NCI-H2029 treated with DMSO at 0.1 percent for 48 hours (cell line): ENCODE measurements at places on chromosomes 6 and 20.

- DNase-seq = no peak
Observed at GRCh38 chr6:35465646-35466045, 2.6 kb upstream of the RPL10A start.

DNA sequence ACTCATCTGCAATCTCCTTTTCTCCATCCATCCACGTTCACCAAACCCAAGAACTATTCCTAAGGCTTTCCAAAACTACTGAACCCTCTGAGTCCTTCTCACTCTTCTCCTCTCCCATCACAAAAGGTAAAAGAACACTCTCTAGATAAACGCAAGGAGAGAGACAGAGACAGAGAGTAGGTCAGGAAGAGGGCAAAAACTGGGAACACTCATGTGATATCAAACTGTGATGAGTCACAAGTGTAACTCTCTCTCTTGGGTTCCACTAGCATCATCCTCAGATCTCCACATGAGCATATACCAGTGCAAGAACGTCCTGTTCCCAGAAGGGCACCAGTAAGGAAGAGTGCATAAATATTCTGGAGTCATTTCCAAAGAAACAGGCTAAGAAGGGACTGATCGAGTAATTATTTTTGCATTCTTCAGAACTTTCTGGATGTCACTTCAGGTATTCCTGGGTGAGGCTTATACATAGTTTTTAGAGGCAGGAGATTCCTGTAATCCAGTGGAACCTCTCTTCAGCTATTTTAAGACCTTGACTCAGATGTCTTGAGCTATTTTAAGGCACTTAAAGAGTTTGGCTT is 47.3 kb upstream of the STXBP5 start:
- no peak for DNase-seq

DNA sequence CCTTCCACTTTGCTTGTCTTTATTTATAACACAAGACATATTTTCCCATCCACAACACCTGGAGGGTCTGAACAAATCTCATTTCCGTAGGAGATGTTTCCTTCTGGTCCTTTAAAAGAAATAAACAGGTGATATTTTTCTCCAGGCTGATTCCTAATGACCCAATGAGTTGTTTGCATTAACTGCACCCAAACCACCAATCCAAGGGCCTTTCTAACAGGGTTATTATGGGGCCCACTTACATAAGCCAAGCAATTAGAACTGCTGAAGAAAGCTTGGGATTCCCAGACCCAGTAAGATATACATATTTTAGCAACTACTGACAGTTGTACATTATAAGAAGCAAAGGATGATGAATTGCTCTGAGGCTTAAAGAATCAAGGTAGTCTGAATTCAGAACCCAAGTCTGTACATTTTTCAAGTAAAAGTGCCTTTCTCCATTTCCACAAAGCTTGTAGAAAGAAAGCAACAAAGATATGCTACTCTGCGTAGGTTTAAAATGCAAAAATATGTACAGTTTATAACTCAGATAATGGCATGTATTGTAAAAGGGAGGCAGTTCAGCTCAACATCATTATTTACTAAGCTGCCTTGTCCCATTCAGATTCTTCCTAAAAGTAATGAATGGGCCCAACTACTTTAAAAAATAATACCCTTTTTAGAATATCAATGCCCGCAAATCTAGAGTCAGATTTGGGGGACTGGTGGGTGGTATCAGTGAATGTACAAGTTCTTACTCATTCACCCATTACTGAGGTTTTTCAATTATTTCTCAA is 120.0 kb downstream of the DST start:
- no peak for DNase-seq

DNA sequence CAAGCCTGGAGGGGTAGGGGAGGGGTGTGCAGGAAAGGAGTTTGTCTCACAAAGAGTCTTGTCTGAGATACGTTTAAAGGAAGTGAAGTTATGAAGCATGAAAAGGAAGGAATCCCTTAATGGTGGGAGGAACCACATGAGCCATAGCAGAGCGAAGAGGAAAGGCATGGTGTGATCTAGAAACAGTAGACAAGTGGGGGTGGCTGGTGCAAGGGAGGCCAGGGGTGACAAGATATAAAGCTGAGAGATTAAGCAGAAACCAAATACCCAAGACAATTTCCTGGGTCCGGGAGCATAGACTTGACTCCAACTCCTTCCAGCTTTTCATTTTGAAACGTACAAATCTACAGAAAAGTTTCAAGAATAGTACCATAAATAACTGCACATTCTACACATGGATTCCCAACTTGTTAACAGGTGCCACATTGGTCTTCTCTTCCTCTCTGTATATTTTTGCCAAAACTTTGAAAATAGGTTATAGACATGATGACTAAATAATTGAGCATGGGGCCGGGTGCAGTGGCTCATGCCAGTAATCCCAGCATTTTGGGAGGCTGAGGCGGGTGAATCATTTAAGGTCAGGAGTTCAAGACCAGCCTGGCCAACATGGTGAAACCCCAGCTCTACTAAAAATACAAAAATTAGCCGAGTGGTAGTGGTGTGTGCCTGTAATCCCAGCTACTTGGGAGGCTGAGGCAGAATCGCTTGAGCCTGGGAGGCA is 211.6 kb downstream of the SLC24A3 start:
- no peak for DNase-seq

GRCh38 chr6:156046841-156047449 is 591.3 kb upstream of the NOX3 start:
- DNase-seq = no peak

GRCh38 chr6:27616328-27617045 is 143.6 kb upstream of the ZNF184 start:
- DNase-seq = no peak

DNA sequence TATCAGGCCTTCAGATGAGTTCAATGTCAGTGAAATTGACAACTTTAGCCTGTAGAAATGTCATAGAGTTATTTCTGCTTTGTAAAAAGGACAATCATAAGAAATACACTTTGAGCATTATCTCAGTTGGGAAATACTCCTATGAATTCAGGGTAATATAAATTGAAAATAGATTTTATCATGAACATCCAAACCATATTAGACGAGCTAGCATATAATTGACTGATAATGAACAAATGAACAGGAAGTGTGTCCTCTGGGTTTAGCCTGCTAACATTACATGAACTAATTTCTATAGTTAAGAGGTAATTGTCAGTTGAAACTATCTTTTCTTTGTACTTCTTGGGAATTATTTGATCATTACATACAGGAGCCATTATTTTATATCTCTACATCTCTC is 469.0 kb upstream of the RNF217 start:
- no peak for DNase-seq

DNA sequence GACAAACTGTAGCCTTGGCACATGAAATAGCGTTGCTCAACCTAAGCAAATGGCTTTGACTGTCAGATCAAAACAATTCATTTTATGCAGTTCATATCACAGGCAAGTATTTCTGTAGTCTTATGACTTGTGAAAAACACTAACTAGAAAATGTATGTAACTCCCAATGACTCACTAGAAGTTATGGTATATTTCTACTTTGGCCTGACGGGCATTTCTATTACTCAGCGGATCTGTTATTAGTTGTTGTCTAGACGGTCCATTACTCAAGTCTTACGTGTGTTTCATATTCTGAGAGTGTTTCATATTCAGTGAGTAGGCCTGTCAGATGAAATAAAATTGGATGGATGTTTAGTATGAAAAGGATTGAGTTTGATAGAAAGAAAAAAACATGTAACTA is 880.9 kb downstream of the PRIM2 start:
- no peak for DNase-seq

DNA sequence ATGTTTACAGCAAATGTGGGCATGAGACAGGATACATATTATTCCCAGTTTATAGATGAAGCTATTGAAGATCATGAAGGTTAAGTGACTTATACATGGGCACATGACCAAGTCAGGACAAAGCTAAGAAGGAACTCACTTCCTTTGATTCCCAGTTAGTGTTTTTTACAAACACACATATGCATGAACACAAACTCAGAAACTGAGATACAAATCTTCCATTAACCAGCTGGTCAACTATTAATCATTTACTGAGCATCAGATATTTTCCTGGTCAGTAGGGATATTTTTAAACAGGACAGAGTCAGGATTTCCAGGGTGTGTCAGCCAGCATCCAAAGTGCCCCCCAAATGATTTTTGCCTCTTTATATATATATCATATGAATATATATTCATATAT is 222.2 kb downstream of the OGFRL1 start:
- no peak for DNase-seq

GRCh38 chr6:105318660-105319059 is 84.2 kb downstream of the PREP start:
- no peak for DNase-seq

DNA sequence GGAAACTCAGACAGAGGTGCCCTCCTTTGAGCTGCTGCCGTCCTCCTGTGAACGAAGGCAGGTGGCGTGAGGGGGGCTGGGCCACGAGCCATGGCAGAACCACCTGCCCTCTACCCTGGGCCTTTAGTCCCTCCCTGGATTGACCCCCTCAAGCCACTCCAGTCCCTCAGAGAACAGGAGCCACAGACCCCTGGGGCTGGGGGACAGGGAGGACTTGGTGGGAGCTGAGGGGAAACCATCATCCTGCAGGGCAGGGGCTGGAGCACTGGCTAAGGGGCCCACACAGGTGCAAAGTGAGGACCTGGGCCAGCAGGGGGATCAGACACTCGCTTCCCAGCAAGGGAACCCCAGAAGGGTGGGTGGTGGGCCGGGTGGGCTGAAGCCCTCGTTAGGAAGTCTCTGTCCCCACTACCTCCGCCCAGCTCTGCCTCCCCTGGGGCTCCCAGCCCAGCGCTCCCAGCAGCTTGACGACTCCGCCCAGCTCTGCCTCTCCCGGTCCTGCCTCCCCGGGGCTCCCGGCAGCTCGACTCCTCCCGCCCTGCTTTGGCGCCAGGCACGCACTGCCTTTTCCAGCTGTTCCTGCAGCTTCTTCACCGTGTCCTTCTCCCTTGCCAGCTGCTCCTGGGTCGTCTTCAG is 44.4 kb downstream of the DSTN start:
- no peak for DNase-seq

DNA sequence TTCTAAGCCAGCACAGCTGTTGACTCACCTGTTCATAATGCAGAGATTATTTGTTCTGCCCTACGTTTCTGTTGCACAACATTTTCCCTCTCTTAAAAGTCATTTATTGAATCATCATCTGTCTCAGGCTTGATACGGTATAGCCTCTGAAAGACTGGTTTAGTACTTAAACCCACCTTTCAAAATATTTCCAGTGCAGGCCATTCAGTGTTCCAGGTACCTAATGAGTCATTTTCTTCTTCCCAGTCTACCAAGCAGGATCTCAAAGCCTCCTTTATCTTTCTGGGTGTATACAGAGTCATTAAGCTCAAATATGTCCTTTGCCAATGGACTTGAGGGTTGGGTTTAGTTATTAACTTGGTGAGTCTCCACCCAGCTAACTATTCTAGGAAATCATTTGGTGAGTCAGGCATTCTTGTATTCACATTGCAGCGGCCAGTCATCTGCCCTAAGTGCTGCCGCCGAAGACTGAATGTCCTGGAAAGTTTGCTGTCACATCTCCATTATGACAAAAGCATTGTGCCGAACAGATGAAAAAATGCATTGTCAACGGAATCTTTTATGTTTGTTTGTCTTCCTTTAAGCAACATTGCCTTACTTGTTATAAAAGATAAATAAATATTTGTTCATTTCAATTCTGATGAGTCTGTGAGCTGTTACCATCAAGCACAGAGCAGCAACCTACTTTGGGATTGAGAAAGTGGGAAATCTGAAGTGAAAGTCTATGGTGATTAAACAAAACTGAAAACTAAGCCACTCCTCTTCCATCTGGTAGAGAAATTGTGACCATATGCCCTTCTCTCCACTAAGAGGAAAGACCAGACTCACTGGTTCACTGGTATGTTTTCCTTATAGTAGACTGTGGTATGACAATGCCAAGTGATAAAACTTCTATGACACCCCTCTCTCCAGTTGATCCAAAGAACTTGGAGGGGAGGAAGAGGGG is 14.3 kb upstream of the FAM135A start:
- DNase-seq = no peak

DNA sequence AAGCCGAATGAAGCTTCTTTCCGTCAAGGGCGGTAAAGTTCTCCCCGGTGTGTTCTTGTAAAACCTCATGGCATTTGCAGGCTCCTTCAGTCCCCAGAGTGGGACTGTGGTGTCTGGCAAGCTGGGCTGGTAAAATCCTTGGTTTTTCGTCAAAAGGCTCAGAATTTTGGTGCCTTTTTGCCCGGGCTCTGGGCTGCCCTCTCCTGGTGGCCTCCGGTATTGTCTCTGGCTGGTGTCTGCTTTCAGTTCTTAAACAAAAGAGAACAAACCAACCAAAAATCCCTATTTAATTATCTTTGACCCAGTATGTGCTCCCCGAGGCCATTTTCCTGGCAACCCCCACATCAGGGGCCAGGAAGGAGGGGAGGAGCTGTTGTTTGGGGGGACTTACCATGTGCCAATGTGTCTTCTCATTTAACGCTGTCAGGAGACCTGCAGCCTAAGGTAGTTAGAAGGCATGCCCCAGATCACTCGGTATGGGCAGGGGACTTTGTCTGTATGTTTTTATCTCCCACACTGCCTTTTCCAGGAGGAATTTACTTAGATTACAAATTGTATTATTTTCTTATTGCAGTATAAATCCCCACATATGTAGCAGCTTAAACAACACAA is 11.1 kb downstream of the CDH4 start:
- no peak for DNase-seq

DNA sequence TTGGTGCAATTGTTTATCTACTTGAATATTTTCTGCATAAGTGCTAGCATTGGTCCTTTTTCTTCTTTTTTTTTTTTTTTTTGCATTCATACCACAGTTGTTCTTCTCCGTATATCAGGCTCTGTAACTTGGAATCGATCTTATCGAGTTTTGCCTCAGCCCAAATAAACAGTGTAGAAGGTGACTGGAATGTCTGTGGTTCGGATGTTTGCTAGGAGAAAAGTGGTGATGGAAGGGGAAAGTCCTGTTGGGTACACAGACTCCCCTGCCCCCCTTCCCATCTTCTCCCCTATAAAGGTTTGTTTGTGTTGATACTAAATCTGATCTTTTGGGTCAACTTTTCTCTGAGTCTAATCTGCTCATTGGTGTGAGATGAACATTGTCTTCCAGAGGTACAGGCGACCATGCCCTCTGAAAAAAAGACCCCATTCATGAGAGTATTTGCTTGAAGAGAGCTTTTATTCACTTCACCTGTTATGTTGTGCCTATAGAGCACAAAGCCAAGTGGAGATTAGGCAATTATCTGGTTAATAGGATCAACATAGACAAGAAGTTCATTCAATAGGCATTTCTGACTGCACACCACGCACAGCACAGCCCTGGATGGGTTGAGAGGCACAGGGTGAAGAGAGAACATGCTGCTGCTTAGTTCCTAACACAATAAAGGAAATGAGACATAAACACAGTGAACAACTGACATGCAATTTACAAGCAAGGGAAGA is 620.0 kb downstream of the PKHD1 start:
- DNase-seq = no peak

DNA sequence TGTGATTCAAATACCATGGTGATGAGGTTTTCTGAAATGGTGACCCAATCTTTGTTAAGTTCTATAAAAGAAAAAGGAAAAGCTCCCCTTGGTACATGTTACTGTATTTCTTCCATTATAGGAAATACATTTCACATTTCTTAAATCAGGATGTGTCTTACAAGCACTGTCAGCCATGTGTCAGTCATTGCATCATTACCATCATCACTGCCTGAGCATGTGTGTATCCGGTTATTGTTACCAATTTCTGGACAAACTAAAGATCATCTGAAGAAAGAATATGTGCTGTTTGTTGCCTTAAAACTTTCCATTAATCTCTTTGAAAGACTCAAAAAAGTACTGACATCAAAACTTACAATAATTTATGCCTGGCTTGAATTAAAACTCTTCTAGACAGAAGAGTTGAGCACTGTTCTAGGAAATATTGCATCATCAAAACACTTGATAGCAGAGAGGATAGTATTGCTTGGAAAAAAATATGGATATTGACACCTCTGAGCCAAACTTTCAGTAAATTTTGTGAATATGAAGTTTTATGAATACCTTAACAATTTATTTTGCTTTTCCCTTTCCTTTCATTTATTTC is 7.1 kb upstream of the TSPYL1 start:
- no peak for DNase-seq
